Pancreas (tissue), 10 donors: ENCODE measurements at places on chromosomes 5 and 9. TPM values are rescaled to one million over a fixed set of nuclear protein-coding genes. Genes with fewer than 3 reads are reported as not detected.

Gene LCN6
- polyA plus RNA-seq: 13.0 TPM

Gene PCDHA12
- 0.54 TPM for polyA plus RNA-seq

Gene INSL4
- not detected for polyA plus RNA-seq

Gene SH3GL2
- polyA plus RNA-seq: 17.3 TPM

Gene DEPDC1B
- polyA plus RNA-seq: 0.31 TPM

DNA sequence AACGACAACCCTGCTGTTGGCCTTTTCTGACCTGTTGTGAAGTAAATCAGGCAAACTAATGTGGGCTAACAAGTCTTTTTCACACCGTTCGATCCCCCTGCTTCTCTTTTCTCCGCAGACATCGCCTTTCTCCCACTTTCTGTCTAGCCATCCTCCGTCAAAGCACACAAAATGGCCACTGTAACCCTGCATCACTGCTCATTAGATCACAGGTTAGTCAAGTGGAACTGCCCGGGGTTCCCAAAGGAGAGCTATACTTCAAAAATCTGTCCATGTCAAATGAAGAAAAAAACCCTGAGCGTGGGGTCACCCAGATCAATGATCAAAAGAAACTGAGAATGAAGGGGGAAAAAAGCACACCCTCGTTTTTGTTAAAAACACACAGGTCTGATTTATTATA, 212.1 kb downstream of the ARL15 start:
- no peaks in the 10 kb centered on the region for H3K36me3 ChIP-seq
- no peaks in the 10 kb centered on the region for H3K4me1 ChIP-seq
- H3K27me3 ChIP-seq: no peaks in the 10 kb centered on the region
- H3K27ac ChIP-seq: no peak overlapping the region
- H3K4me3 ChIP-seq: no peak overlapping the region

DNA sequence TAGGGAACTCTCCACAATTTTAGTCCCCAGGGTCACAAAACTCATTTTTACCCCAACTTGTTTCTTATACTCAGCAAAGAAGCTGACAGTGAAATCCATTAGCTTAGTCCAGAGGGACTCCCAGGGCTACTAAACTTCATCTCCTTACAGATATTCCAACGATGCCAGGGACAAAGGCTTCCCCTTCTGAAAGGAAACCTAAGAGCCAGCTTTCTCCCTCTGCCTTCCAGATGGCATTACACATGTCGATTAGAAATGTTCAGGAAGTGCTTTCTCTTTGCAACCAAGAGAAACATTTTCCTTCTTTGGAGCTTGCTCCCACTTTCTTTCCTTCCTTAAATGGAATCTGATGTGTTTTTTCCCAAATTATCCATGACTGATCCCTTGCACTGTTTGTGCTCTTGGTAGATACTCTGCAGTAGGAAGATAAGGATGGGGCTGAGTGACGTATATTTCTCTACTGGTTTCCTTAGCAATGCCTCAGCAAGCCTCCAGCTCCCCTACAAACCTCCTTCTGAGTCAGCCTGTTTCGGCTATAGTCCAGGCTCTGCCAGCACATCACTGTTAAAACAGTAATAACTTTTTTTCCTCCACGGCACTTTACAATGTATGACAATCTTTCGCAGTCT, 43.0 kb upstream of the HTR4 start:
- H3K27me3 ChIP-seq: no peaks in the 10 kb centered on the region
- no peak overlapping the region for H3K27ac ChIP-seq
- no peak overlapping the region for H3K4me3 ChIP-seq
- H3K36me3 ChIP-seq: no peaks in the 10 kb centered on the region

DNA sequence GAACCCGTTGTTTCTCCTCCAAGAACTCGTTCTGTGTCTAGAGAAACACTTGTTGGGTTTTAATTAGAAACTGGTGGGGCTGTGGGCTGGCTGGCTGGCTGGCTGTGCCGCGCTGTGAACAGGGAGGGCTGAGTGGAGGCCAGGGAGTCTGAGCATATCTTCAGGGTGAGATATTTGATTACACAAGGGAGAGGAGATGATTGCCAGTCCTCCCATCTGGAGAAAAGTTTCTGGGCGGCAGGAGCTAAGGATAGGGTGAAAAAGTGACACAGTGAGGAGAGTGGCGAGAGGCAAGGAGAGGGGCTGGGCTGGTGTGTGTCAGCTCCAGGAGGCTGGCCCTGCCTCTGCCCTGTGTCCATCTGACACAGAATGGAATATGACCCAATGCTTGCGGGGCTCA, 63.0 kb downstream of the GDNF start:
- H3K27ac ChIP-seq: no peak overlapping the region
- no peaks in the 10 kb centered on the region for H3K36me3 ChIP-seq
- no peak overlapping the region for H3K4me3 ChIP-seq
- no peaks in the 10 kb centered on the region for H3K4me1 ChIP-seq

DNA sequence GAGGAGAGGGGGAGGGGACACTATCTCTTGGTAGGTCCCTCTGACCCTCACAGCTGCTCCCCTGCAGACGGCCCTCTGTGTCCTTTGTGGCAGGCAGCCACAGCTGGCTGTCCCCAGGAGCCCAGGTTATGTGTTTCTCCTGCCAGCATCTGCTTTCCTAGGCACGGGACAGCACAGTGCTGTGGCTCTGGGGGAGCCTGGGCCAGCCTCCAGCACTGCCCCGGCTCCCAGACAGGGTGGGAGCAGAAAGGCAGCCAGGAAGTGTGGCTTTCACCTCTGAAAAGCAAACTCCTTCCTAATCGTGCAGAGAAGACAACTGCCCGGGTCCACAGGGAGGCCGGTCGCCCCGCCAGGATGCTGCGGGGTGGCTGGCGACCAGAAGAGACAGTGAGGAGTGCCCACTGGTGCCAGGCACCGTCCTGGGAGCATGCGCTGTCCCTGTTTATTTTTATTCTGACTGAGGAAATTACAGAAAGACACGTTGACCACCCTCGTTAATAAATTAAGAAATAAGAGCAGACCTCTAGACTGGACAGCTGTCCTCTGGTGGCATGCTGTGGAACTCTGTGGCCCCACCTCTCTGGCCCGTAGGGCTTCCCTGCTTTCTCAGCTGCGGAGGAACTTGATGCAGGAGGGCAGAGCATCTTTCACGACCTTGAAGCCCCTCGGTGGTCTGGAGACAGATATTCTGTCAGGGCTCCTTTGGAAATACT, 240.3 kb downstream of the FANCC start:
- peak overlapping the region; percentile 4 for H3K27ac ChIP-seq
- DNase-seq: no peak
- peaks cover 57% of the 10 kb centered on the region for H3K4me1 ChIP-seq
- no peaks in the 10 kb centered on the region for H3K27me3 ChIP-seq

DNA sequence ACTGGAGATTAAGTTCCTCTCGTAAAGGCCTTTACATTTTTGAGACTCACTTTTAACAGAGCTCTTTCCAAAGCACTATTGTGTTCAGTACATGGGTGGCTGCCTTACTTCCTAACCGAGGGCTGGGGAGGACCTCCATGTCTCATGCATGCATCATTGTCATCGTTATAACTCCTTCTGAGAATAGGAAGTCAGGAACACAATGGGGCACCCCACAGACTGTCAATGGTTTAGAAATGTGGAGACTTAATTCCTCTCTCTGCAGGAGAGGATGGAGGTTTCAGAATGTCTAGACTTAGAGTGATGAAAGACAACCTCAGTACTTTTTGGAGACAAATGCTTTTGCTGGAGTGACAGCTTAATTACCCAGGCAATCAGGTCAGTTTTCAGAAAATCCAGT, 83.9 kb downstream of the PRLR start:
- no peaks in the 10 kb centered on the region for H3K36me3 ChIP-seq
- H3K4me3 ChIP-seq: no peak overlapping the region
- DNase-seq: no peak
- no peak overlapping the region for H3K27ac ChIP-seq

DNA sequence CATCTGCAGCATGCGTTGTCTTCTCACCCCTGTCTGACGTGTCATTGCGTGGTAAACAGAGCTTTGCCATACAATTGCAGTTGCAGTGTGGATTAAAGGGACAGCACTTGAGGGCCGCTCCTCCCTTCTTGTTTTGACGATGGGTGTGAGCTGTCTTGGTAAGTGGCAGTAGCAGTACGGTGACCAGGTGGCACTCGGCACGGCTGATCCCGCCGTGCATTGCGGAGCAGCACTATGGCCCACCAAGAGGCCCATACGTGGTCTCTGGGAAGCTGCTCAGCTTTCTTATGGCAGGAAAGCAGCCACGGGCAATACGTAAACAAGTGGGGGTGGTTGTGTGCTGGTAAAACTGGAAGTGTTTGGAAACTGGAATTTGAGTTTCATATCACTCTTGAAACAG, 25.1 kb downstream of the EHMT1 start:
- H3K4me3 ChIP-seq: no peak overlapping the region
- DNase-seq: no peak
- H3K36me3 ChIP-seq: peaks cover 5% of the 10 kb centered on the region
- H3K4me1 ChIP-seq: no peaks in the 10 kb centered on the region
- no peaks in the 10 kb centered on the region for H3K27me3 ChIP-seq

DNA sequence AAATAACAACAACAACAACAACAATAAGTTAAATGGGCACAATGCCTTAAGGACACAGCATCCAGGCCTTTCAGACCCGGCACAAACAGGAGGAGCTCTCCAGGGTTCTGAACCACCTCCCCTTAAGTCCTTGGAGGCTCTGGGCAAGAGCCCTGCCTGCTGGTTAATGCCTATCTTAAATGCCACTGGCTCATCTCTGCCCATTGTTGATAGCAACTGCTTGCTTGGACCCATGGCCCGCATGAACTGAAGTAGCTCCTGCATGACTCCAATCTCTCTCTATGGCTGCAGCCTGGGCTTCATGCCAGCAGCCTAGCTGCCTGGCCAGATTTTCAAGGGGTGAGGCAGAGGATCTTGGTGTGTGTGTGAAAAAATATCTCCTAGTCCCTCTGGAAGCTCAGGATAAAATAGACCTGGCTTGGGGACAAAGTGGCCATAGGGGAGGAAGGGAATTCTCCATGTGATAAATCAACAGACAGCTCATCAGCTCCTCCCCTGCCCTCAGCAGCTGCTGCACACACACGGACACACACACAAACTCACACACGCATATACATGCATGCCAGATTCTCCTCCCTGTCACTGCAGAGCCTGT, 27.4 kb downstream of the FAM219A start:
- no peak overlapping the region for H3K4me3 ChIP-seq
- no peaks in the 10 kb centered on the region for H3K4me1 ChIP-seq
- no peaks in the 10 kb centered on the region for H3K36me3 ChIP-seq
- H3K27ac ChIP-seq: no peak overlapping the region
- no peaks in the 10 kb centered on the region for H3K27me3 ChIP-seq

DNA sequence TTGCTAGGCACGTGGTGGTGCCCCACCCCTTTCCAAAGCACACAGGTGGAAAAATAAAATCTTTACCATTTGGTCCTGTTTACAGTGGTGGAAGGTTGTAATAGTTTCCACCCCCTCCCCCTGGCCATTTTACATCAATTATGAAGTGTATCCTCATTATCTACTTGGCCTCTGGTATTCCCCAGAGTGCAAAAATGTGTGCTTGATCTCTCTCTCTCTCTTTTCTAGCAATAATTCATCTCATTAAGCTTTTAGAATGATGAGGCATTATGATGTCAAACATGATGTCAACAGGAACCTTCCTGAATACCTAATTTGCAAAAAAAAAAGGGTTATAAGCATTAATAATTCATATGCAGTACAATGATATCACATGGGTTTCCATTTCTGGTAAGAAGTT, 3.1 kb downstream of the PDE8B start:
- no peaks in the 10 kb centered on the region for H3K36me3 ChIP-seq
- no peak overlapping the region for H3K27ac ChIP-seq
- DNase-seq: no peak
- no peak overlapping the region for H3K4me3 ChIP-seq
- no peaks in the 10 kb centered on the region for H3K4me1 ChIP-seq
- H3K27me3 ChIP-seq: peaks cover 7% of the 10 kb centered on the region

- no peaks in the 10 kb centered on the region for H3K36me3 ChIP-seq
- H3K27me3 ChIP-seq: no peaks in the 10 kb centered on the region
- H3K4me3 ChIP-seq: no peak overlapping the region
These were observed 147.6 kb downstream of the ADAMTS6 start for GRCh38 chr5:65334077-65334476.

GRCh38 chr5:150120062-150120441, 33.7 kb upstream of the CSF1R start:
- H3K27me3 ChIP-seq: no peaks in the 10 kb centered on the region
